ENCODE measurements at places on chromosomes 12 and 14.

DNA sequence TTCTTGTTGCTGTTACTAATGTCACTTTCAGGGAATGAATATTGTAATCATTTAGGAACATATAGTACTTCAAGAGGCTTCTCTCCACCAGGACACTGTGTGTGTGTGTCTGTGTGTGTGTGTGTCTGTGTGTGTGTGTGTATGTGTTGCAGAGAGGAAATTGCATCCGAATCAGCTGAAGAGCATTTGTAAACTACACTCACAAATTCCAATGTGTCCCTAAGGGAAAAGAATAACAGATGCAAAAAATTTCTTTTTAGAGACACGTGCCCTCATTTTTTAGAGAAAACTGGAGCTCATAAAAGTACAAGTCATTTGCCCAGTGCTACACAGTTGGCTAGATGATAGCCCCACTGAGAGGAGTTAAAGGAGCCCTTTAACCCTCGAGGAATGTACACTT lies 168.8 kb downstream of the ANO4 start:
- no peak for DNase-seq

DNA sequence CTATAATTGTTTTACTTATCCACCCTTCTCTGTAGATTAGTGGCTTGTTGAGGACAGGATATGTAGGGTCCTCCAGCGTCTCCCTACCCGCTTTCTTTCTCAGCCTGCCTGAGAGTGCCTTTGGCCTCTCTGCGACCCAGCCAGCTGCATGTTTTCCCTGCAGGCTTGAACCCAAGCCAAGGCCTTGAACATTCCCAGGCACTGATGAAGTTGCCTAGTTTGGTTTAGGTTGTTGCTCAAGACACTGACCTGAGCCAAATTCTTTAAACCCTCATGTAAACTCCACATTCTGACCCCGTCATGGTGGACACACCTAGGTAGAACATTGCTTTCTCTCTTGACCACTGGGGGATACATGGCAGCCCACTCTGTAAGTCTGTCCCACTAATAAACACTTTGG lies 33.4 kb upstream of the TXNRD1 start:
- no peak for DNase-seq

DNA sequence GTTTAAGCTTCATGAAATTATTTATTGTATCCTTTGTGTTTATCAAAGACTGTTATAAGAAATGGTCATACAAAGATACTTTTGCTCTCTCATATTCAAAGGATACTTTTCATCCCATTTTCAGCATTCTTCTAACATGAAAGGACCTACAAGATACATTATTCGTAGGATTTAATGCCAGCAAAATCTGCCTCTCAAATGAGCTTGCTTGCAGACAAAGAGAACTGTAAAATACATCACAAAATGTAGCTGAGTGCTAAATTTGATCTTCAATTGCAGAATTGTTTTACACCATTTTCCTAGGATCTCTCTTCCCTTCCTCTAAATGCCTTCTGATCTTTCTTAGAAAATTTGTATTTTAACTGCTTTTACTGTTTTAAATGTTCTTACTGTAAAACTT lies 333.0 kb upstream of the NAV3 start:
- no peak for DNase-seq

- no peak for DNase-seq
These were observed 204.0 kb upstream of the BTG1 start for GRCh38 chr12:92349635-92350034.

DNA sequence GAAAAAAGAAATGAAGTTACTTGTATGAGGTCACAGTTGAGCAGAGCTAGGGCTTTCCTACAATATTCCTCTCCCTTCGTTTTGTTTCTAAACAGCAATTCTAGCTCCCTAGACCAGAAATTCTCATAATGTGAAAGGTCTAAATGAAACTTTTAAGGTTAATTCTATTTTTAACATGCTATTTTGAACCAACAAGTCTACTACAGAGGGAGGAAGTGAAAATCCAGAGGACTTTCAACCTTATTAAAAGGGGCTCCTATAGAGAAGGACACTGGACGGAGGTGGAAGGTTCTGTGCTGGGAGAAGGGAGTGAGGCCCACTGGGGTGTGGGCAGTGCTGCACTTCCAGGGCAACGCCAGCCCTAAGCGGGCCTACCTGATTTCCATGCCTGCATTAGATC lies 13.4 kb downstream of the GSG1 start:
- no peak for DNase-seq

GRCh38 chr12:132222096-132222807 lies 78.0 kb downstream of the NOC4L start:
- no peak for DNase-seq

DNA sequence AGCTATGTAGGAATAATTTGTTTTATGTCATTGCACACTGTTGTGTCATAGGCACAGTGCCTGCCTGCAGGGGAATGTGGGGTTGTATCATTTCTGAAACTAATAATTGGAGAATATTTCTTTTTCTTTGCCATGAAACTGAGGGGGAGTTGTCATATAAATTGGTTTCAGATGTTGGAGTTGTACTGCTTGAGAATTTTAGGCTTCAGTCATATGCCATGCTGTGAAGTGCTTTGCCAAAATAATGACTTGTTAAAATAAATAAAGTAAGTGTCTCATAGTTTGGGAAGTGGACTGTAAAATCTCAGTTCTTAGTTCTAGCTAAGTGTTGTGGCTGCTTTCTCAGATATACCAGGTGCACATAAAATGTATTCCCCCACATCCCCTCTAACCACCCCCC lies 116.8 kb downstream of the DAAM1 start:
- no peak for DNase-seq

DNA sequence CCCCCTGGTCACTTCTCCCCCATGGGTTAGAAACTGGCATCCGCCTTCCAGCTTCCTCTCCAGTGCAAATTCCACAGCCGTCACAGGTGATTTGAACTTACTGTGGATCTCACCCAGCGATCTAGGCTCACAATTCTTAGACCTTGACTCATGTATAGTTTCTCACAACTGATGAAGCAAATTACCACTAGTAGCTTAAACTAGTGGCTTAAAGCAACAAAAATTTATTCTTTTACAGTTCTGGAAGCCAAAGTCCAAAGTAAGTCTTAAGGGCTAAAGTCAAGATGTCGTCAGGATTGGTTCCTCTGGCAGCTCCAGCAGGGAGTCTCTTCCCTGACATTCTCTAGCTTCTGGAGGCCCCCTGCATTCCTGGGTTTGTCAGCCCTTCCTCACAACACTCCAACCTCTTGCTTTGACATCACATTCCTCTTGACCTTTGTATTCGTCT lies 117.4 kb downstream of the KTN1 start:
- DNase-seq, result no peak

- no peak for DNase-seq
These were observed 122.2 kb upstream of the IGF1 start for GRCh38 chr12:102602521-102602920.

DNA sequence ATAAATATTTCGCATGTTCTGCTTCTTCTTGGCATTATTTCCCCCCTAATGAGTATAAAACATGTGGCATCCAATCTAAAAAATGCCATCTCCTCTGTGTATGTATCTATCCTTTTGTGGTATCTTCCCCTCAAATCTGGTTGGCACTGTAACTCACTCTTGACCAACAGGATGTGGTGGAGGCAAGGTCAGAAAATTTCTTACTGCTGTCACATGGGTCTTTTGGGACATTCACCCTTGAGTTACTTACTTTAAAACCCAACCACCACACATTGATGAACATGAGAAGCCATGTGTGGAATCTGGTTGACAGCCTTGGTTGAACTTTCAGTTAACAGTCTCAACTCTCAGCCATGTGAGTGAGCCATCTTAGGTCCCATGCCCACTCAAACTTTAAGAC lies 516.9 kb downstream of the SLC16A7 start:
- no peak for DNase-seq

- DNase-seq, result no peak
These were observed 43.5 kb downstream of the FLRT2 start for GRCh38 chr14:85573406-85573805.

GRCh38 chr12:117045160-117046010 lies 53.8 kb downstream of the TESC start:
- no peak for DNase-seq

DNA sequence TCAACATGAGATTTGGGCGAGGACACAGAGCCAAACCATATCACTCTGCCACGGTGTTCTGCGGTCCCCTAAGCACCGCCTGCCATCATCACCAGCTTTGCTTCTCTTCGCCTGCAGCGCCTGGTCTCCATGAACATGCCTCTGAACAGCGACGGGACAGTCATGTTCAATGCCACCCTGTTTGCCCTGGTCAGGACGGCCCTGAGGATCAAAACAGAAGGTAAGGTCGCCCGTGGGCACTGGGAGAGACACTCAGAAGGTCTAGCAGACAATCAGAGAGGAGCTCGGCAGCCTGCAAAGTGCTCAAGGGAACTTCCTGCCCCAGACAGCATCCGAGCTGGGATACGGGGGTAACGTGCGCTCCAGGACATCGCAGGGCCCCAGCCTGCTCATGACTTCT lies 126.0 kb upstream of the FKBP4 start:
- no peak for DNase-seq

- DNase-seq, result no peak
These were observed 14.1 kb downstream of the TRMT61A start for GRCh38 chr14:103543140-103543539.

- no peak for DNase-seq
These were observed 260.1 kb upstream of the OR4E1 start for GRCh38 chr14:21933681-21934080.

DNA sequence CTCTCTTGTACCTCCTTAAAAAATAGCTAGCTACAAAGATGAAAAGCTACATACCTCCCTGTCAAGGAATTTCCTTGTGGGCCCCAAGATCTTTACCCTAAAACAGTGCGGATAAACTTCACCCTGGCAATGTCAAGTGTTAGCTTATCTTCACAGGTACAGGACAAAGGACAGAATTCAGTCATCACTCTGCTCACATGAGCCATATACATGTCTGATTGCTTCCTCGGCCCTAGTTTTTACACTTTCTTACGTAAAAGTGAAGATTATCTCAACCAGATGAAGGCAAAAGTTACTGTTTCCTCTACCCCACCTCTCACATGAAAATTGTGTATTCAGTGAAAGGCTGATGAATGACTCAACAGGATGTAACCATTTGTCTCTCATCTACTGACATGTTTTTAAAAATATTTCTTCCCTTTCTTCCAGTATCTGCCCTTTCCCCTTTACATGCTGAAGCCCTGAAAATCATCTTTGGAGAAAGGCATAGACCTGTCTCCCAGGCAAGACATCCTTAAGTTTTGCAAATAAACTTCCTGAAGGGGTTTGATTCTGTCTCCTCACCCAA lies 890.1 kb downstream of the GALC start:
- no peak for DNase-seq

- no peak for DNase-seq
These were observed 17.0 kb upstream of the WNT5B start for GRCh38 chr12:1611803-1612572.

DNA sequence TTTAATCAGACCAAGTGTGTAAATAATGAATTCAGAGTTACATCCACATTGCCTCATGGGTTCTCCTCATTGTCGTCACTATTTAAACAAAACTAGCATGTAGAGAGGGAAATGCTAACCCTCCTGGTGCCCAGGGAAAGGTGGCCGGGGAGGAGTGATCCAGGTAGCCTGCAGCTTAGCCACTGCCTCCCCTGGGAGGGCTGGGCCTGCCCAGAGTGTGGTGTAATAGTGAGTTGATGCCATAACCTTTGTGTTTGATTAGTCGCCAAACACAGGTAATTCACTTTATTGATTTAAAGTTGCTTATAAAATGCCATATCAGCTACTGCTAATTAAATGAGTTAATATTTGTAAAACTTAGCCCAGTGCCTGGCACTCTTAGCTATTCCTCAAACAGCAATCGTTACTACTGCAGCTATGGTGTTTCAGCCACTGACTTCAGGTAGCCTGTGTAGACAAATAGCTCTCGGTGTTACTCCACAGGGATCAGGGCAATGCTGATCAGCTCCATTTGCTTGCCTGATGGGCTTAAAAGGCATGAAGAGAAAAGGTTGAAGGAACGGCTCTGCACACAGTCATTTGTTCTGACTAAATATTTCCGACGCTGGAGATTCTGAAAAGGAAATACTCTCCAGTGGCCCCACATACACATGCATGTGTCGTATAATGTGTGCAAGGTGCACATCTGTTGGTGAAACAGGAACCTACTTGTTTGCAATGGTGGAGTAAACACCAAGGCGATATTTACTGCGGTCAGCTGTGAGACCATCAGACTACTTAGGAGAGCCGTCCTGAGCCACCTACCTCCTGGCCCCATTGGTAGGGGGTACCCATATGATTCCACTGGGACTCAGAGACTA lies 45.7 kb upstream of the PRMT8 start:
- no peak for DNase-seq

GRCh38 chr14:101895256-101895655 lies 69.1 kb upstream of the DYNC1H1 start:
- no peak for DNase-seq

- DNase-seq, result no peak
These were observed 64.9 kb downstream of the ARID2 start for GRCh38 chr12:45794422-45794821.

DNA sequence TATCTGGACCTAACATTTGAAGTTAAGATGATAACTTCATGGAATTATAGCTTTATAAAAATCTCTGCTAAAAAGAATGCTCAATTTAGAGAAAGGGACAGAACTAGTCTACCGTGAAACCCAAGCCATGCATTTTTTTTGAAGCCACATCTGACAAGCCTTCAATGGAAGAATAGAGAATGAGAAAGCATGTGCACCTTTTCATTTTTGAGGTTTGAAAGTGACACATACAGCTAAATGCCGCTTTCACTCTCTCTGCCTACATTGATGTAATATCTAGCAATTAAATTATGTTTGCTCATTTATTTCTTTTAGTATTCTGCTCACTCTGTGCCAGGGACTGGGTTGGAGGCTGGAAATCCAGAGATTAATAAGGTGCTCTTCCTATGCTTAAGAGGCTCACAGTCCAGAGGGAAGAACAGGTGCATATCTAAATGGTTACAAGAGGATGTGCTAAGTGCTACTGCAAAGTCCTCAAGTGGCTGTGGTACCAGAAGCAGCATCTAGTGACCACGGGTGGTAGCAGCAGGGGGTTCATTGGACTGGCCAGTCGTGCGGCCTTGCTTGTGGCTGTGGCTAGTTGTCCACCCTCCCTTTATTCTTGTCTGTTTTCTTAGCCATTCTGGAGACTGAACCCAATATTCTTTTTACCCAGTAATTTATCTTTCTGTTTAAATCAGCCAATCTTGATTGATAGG lies 60.4 kb downstream of the PPP1R36 start:
- no peak for DNase-seq

- no peak for DNase-seq
These were observed 330.8 kb downstream of the ADAMTS20 start for GRCh38 chr12:43221216-43221615.

- DNase-seq, result no peak
These were observed 279.8 kb upstream of the DIO2 start for GRCh38 chr14:80491131-80491530.

DNA sequence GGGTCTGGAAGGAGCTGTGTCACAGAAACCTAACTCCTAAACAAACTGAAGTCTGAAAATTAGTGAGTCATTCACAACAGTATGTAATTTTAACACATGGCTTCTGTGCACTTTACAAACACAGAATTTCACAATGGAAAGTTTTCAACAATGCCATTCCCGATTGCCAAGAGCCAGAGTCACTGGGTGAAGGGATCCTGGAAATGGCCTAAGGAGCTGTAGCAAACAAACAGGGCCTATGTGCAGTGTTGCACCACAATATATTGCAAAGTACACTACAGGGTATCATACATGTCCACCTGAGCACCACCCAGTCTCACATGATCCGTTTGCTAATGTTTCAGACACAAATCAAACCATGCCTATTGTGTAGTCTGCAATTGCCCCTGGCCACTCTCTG lies 184.7 kb upstream of the OTX2 start:
- DNase-seq, result no peak

- no peak for DNase-seq
These were observed 628 bp upstream of the CAPRIN2 start for GRCh38 chr12:30755395-30755762.
